ENCODE measurements at places on chromosomes 3 and 15.

- no peak for DNase-seq
Observed at GRCh38 chr3:11950576-11950975, 53.6 kb upstream of the SYN2 start.

DNA sequence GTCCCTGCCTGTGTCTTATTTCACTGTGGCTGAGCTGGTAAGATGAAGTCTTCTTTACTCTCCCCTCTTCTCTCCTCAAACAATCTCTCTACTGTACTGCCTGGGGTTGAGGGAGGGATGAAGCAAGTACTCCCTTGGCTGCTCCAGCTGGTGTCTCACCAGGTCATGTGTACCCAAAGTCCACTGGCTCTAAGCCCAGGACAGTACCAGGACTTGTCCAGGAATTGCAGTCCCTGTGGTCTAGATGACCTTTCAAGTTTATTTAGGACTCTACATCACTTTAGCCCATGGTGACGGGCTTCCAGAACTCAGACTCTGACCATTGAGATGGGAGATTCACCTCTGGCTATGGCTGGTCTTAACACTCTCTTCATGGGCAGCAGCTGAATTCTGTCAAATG is 17.5 kb upstream of the SLC27A2 start:
- DNase-seq: no peak

- DNase-seq: no peak
Observed at GRCh38 chr15:22947101-22948000, 32.8 kb downstream of the CYFIP1 start.

- no peak for DNase-seq
Observed at GRCh38 chr3:56654460-56654859, 28.6 kb downstream of the TASOR start.

DNA sequence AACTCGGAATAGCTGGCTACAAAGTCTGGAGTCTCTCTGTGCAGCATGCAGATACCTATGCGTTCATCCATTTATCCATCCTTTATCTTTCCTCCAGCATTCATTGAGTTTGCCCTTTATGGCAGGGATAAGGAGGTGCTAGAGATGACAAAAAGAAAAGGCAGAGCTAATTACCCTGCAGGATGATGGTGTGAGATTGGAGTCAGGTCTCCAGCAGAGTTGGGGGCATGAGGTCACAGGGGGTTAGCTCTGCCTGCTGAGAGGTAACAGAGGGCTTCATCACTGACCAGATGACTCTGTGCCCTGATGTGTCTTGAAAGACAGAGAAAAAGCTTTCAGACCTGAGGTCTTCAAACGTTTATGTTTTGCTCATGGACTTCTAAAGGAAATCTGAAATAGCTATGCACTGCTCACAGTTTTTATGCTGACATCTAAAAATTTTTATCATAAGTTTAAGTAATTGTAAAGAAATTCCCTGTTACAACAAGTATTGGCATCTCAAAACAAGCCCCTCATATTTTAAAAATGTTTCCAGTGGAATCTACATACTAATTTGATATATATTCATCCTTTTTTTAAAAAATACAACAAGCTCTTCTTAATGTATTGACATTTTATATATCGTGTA is 132.3 kb upstream of the ANKRD28 start:
- no peak for DNase-seq

GRCh38 chr3:9244495-9245183 is 4.8 kb downstream of the SRGAP3 start:
- DNase-seq: no peak

GRCh38 chr15:58229297-58229768 is 91.2 kb downstream of the AQP9 start:
- DNase-seq: no peak

- no peak for DNase-seq
Observed at GRCh38 chr3:178246004-178246403, 290.2 kb upstream of the KCNMB2 start.

DNA sequence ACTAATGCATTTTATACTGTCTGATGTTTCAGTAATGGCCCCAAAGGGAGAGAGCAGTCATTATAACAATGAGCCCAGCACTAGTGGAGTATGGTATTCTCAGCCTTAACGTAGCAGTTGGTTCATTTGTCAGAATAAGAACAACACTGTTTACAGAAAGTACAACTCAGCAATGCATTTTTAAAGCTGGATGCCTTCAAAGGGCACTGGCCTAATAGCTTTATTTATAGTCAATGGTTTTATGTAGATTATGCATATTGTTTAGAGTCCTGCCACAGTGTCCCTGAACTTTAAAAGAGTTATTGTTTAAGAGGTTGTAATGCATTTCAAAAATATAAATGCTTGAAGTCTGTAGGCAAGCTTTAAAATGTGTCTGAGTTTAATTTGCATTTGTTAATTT is 211.1 kb downstream of the MCTP2 start:
- no peak for DNase-seq

DNA sequence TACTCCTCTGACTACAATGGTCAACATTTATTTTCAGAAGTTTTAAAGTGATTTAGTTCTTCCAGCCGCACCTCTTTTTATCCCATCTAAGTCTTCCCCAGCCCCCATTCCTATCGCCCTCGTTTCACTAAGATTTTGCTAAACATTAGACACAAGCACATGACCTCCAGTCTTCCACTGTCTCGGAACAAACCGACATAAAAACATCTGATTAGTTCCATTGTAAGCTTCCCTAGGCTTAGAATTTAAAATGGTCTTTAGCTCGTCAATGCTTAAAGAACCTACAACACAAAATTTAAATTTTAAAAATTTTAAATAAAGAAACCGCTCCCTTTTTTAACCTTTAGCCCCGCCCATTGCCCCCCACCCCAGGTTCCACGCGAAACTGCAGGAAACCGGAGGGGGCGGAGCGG is 284 bp upstream of the TSC22D2 start:
- peak; percentile 72 for DNase-seq

DNA sequence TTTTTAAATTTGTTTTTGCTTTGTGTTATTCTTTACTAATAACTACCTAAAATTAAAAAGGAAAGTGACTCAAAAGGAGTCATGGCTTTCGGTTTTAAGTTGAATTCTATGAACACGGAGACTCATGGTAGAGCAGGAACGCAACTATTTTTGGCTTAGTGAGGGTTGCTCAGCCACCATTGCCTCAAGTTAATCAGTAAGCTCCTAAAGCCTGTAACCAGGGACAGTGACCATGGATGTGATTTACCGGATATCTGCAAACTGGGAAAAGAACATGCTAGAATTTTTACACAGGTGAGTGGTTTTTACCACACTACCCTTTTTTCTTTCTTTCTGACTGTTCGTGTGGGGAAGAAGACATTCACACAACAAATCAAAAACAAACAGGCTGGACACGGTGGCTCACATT is 11.8 kb downstream of the SLC12A8 start:
- no peak for DNase-seq

All from GF-D8 (cell line).